ENCODE measurements at places on chromosomes 5 and 9. TPM values are rescaled to one million over a fixed set of nuclear protein-coding genes. Genes with fewer than 3 reads are reported as not detected.

DNA sequence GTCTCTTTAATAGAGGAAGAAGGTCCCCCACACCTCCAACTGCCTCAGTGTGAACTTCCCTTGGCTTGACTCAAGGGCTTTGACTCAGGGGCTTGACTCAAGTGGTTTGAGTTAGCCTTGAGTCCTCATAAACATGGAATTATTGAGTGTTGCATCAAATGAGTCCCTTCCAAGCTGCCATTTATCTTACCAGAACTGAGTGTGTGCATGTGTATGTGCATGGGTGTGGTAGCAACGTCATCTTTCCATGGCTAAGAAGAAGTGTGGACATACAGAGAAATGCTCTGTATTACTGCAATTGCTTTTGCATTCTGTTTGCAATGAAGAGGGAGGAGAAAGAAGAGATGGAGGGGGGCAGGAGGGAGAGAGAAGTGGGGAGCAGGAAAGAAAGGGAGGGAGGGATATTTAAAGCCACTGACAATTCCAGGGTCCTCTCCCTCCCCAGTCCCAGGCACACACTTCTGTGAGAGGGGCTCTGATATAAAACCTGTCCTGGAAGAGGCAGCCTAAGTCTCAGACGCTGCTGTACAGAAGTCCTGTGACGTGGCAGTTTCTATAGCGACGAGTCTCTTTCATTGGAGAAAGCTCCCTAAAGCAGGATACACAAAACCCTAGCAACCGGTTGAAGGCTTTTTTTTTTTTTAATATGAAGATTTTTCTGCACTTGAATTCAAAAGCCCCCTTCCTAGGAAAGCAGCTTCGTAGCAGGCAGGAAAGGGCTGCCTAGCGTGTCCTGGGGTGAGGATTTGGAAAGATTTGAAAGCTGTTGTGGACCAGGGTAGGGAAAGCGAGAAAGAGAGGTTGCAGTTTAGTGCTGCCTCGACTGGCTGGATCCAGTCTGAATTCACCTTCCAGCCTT, 93.3 kb upstream of the MAP1B start:
- H3K27me3 ChIP-seq: no peaks in the 10 kb centered on the region
- H3K4me1 ChIP-seq: peaks cover 6% of the 10 kb centered on the region

GRCh38 chr5:4735261-4735660, 404.9 kb upstream of the ADAMTS16 start:
- H3K4me3 ChIP-seq: no peak overlapping the region
- no peaks in the 10 kb centered on the region for H3K4me1 ChIP-seq
- no peaks in the 10 kb centered on the region for H3K27me3 ChIP-seq

- H3K4me3 ChIP-seq: no peak overlapping the region
- no peak overlapping the region for H3K27ac ChIP-seq
- H3K36me3 ChIP-seq: no peaks in the 10 kb centered on the region
- no peak for DNase-seq
- no peaks in the 10 kb centered on the region for H3K4me1 ChIP-seq
- no peaks in the 10 kb centered on the region for H3K27me3 ChIP-seq
Observed at GRCh38 chr5:1745796-1746370, 53.8 kb downstream of the MRPL36 start.

GRCh38 chr9:21852754-21853153, 50.3 kb downstream of the MTAP start:
- DNase-seq: no peak
- H3K4me3 ChIP-seq: no peak overlapping the region
- peaks cover 52% of the 10 kb centered on the region for H3K4me1 ChIP-seq
- no peaks in the 10 kb centered on the region for H3K27me3 ChIP-seq
- H3K36me3 ChIP-seq: no peaks in the 10 kb centered on the region
- H3K27ac ChIP-seq: peak overlapping the region; percentile 84

C8G gene
- total RNA-seq: not detected

DNA sequence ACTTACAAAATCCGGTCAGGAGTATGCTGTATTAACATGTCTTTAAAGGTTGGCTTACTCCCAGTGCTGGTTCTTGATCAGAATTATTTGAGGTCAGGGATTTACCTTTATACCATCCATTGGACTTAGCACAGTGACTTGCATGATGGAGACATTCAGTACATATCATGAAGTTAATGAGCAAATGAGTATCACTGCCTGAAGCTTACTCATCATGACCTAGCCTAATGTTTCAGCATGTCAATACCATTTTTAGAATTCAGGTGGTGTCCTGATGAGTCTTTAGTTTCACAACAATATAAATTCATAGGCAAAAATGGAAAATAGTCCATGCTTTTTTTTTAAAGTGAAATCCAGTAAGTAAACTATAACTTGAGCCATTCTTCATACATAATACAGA, 226.0 kb upstream of the C9orf72 start:
- H3K4me1 ChIP-seq: no peaks in the 10 kb centered on the region
- H3K36me3 ChIP-seq: no peaks in the 10 kb centered on the region
- DNase-seq: no peak

HSD17B4 gene
- total RNA-seq: 97.2 TPM

- no peak for DNase-seq
- H3K27me3 ChIP-seq: no peaks in the 10 kb centered on the region
- no peak overlapping the region for H3K4me3 ChIP-seq
- no peak overlapping the region for H3K27ac ChIP-seq
- H3K36me3 ChIP-seq: no peaks in the 10 kb centered on the region
Observed at GRCh38 chr5:167479779-167480178, 811.7 kb upstream of the WWC1 start.

DNA sequence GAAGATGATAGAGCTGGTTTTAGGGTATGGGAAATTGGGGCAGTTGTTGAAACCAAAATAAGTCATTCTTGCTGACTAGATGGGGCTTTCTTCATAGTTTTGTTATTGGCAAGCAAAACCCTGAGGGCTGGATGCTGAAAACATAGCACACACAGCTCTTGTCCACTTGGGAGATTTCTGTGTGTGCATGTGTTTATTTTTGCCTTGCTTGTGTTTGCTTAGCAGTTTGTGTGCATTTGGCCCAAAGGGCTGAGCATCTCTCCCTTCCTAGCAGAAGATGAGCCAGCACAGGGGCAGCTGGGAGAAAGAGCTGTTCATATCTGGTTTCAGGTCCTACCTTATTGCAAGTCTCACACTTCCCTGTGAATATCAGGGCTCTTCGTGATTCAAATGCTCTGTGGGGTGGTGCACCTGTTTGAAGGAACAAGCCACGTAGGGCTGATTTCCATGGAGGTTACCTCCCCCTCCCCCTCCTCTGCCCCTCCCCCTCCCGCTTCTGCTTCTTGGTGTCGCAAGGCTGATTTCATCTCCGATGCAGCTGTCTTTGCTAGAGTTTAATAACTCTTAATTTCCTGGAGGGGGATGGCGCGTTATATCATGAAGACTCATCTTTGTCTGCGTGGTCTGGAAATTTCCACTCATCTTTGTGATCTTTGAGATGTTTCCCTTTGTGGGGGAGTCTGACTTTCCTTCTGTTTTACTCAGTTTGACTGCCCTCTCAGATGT, 296.5 kb downstream of the ARHGAP26 start:
- H3K36me3 ChIP-seq: no peaks in the 10 kb centered on the region
- H3K4me3 ChIP-seq: no peak overlapping the region
- DNase-seq: peak; percentile 8
- H3K27me3 ChIP-seq: no peaks in the 10 kb centered on the region
- H3K27ac ChIP-seq: no peak overlapping the region
- no peaks in the 10 kb centered on the region for H3K4me1 ChIP-seq

GRCh38 chr5:1735320-1735970, 64.2 kb downstream of the MRPL36 start:
- no peak for DNase-seq
- no peaks in the 10 kb centered on the region for H3K27me3 ChIP-seq
- H3K4me1 ChIP-seq: no peaks in the 10 kb centered on the region
- no peaks in the 10 kb centered on the region for H3K36me3 ChIP-seq

- H3K27ac ChIP-seq: no peak overlapping the region
- DNase-seq: no peak
- H3K36me3 ChIP-seq: no peaks in the 10 kb centered on the region
- no peaks in the 10 kb centered on the region for H3K4me1 ChIP-seq
- H3K4me3 ChIP-seq: no peak overlapping the region
Observed at GRCh38 chr5:52300703-52301372, 486.9 kb upstream of the ITGA1 start.

SAXO1 gene
- not detected for total RNA-seq

- H3K4me3 ChIP-seq: no peak overlapping the region
- peaks cover 11% of the 10 kb centered on the region for H3K4me1 ChIP-seq
- H3K27ac ChIP-seq: no peak overlapping the region
- no peak for DNase-seq
Observed at GRCh38 chr9:7320139-7320538, 479.4 kb downstream of the DMAC1 start.

SPAG8 gene
- not detected for total RNA-seq

CAMK4 gene
- total RNA-seq: not detected

HAPLN1 gene
- not detected for total RNA-seq

LSM11 gene
- total RNA-seq: 3.6 TPM

DNA sequence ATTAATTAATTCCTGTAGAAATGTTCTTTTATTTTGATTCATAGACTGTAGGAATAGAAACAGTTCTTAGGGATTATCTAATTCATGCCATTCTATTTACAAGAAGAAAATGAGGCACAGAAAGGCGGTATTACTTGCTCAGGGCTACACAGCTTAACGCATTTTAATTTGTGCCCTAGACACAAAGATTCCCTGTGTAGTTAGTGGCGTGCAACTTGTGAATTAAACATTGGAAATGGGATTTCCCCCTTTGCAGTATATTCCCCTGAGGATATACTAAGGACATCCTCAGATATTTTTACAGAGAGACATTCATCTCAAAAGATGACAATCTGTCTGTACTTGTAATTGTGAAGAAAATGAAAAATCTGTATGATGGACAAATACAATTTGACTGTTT, 108.1 kb downstream of the SGCD start:
- no peaks in the 10 kb centered on the region for H3K36me3 ChIP-seq
- H3K27ac ChIP-seq: no peak overlapping the region
- no peak for DNase-seq
- no peaks in the 10 kb centered on the region for H3K27me3 ChIP-seq
- no peaks in the 10 kb centered on the region for H3K4me1 ChIP-seq
- H3K4me3 ChIP-seq: no peak overlapping the region

- H3K27me3 ChIP-seq: no peaks in the 10 kb centered on the region
- no peaks in the 10 kb centered on the region for H3K36me3 ChIP-seq
- H3K27ac ChIP-seq: no peak overlapping the region
- DNase-seq: no peak
- H3K4me1 ChIP-seq: no peaks in the 10 kb centered on the region
Observed at GRCh38 chr5:107968998-107969397, 298.3 kb upstream of the EFNA5 start.

DNA sequence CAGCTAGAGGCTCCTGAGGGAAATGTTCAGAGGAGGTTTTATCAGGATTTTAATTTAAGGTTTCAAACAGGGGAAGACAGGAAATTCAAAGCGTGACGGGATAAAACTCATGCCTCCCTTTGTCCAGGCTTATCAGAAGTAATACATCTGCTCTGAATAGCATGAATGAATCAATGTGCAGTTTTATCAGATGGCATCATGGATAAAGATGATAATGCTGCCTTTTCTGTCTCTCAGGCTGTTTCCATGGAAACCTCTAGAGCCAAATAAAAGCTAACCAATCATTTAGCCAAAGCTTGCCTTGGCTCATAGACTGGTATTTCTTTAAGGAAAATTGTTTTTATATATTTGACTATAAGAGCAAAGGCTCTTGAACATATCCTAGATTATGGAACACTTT, 16.4 kb downstream of the MFAP3 start:
- H3K4me1 ChIP-seq: peaks cover 14% of the 10 kb centered on the region
- no peak for DNase-seq
- no peak overlapping the region for H3K4me3 ChIP-seq
- peaks cover 9% of the 10 kb centered on the region for H3K36me3 ChIP-seq

FGF10 gene
- total RNA-seq: 8.6 TPM

GRCh38 chr5:65050140-65050539, 281.4 kb downstream of the CWC27 start:
- no peaks in the 10 kb centered on the region for H3K36me3 ChIP-seq
- H3K27me3 ChIP-seq: no peaks in the 10 kb centered on the region
- H3K4me3 ChIP-seq: no peak overlapping the region
- H3K4me1 ChIP-seq: no peaks in the 10 kb centered on the region
- H3K27ac ChIP-seq: no peak overlapping the region

DNA sequence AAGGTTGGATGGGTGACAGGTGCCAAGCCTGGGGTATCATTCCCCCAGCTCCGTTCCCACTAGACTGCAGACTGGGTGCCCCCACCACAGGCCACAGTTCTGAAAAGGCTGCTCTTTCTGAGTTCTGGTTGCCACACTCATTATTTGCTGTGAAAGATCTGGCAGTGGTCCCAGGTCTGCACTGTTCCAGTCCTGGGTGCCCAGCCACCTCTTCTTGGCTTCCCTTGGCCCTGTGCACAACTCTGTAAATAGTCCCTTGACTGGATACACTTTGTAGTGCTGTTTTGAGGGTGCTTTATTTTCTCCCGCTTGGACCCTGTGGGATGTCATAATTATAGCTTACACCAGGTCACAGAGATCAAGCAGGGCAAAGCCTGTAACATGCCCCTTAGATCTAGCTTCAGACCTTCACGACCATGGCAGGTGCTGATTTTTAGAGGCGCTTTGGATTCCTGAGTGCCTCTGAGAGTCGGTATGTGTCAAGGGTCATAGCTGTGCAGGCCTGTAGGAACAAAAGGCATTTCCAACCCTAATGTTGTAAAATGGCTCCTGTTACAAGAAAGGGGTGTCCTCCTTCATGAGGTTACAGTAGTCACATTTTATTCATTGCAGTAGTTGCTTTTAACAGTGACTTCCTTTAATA, 344.9 kb downstream of the ICE1 start:
- H3K27me3 ChIP-seq: no peaks in the 10 kb centered on the region
- no peaks in the 10 kb centered on the region for H3K36me3 ChIP-seq
- no peaks in the 10 kb centered on the region for H3K4me1 ChIP-seq
- DNase-seq: peak; percentile 30

- no peak overlapping the region for H3K4me3 ChIP-seq
- H3K27me3 ChIP-seq: no peaks in the 10 kb centered on the region
- H3K4me1 ChIP-seq: peaks cover 11% of the 10 kb centered on the region
- H3K36me3 ChIP-seq: no peaks in the 10 kb centered on the region
- DNase-seq: no peak
Observed at GRCh38 chr5:126044931-126045565, 378.2 kb upstream of the GRAMD2B start.

GRCh38 chr9:5863092-5863746, 27.5 kb upstream of the MLANA start:
- no peak overlapping the region for H3K27ac ChIP-seq
- no peaks in the 10 kb centered on the region for H3K36me3 ChIP-seq
- peak; percentile 69 for DNase-seq
- peaks cover 8% of the 10 kb centered on the region for H3K4me1 ChIP-seq
- no peak overlapping the region for H3K4me3 ChIP-seq

- peak; percentile 84 for DNase-seq
- no peaks in the 10 kb centered on the region for H3K36me3 ChIP-seq
- H3K27me3 ChIP-seq: no peaks in the 10 kb centered on the region
- H3K27ac ChIP-seq: no peak overlapping the region
Observed at GRCh38 chr5:73215891-73216610, 43.1 kb downstream of the TMEM174 start.

GRCh38 chr9:113634596-113635515, 171.3 kb downstream of the RGS3 start:
- no peaks in the 10 kb centered on the region for H3K27me3 ChIP-seq
- no peaks in the 10 kb centered on the region for H3K36me3 ChIP-seq
- no peaks in the 10 kb centered on the region for H3K4me1 ChIP-seq
- no peak overlapping the region for H3K27ac ChIP-seq

- peak overlapping the region; percentile 61 for H3K27ac ChIP-seq
- no peak for DNase-seq
- H3K4me1 ChIP-seq: peaks cover 69% of the 10 kb centered on the region
- H3K27me3 ChIP-seq: no peaks in the 10 kb centered on the region
- no peak overlapping the region for H3K4me3 ChIP-seq
Observed at GRCh38 chr5:96339862-96340261, 93.2 kb downstream of the PCSK1 start.

MOCS2 gene
- total RNA-seq: 27.5 TPM
